Activated CD8-positive, alpha-beta memory T cell treated with anti-CD3 and anti-CD28 coated beads for 4 hours (primary cell): ENCODE measurements at places on chromosomes 1 and 21.

DNA sequence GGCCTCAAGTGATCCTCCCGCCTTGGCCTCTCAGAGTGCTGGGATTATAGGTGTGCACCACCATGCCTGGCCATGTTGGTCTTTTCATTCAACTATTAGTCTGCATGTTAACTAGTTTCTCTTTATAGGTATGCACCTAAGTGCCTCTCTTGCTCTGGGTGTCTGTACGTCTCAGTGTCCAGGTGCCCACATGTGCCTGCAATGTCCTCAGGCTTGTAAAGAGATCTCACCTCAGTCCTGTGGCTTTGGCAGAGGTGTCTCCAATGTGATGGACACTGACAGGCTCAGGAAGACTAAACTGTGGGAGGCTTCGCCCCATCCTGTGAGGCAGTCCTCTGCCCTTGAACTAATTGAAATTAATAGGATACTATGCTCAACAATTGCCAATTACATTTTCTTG is 526.3 kb downstream of the PTPRU start:
- DNase-seq = no peak

DNA sequence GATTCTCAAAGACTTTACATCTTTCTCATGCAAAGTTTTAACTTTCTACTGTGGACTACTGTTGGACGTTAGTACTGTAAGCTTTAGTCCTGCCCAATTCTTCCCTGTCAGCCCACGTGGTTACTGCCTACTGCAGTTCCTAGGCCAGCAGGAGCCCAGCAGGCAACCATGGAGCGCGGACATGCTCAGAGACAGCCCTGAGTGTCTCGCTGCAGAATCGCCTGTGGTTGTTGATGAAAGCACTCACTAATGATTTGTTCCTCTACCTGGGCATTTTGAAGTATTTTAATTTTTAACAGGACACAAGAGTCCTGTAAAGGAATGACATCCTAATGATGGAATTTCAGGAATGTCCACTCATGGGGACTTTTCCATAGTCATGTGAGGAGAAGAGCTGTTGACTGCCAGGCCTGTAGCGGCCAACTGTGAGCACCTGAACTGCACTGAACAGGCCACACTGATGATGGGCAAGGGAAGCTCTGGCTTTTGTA is 44.1 kb downstream of the PGBD5 start:
- DNase-seq = no peak

- DNase-seq = no peak
These were observed 167.0 kb downstream of the FAM78B start for GRCh38 chr1:165999826-166000225.

- DNase-seq = no peak
These were observed 224.0 kb upstream of the COA6 start for GRCh38 chr1:234149217-234149616.

DNA sequence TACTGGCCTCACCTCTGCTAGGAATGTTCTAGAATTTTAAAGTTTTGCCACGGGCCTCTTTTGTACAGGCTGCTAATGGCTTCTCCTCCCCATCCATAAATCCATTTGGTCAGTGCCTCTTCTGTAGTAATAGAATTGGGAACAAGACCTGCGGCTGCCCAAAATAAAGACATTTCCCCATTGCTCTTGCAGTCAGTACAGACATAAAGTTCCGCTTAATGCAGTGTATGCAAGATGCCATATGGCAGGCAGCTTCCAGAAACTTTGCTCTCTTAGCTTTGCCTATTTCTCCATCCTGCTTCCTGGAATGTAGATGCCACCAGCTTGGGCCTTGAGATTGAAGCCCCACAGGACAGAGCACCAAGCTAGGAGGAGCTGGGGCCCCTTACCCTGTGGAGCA is 3.7 kb upstream of the SLC2A5 start:
- DNase-seq = no peak

- no peak for DNase-seq
These were observed 149.2 kb downstream of the PPIAL4G start for GRCh38 chr1:148333875-148334338.

- DNase-seq = no peak
These were observed 383.9 kb downstream of the TGFB2 start for GRCh38 chr1:218728898-218729565.

DNA sequence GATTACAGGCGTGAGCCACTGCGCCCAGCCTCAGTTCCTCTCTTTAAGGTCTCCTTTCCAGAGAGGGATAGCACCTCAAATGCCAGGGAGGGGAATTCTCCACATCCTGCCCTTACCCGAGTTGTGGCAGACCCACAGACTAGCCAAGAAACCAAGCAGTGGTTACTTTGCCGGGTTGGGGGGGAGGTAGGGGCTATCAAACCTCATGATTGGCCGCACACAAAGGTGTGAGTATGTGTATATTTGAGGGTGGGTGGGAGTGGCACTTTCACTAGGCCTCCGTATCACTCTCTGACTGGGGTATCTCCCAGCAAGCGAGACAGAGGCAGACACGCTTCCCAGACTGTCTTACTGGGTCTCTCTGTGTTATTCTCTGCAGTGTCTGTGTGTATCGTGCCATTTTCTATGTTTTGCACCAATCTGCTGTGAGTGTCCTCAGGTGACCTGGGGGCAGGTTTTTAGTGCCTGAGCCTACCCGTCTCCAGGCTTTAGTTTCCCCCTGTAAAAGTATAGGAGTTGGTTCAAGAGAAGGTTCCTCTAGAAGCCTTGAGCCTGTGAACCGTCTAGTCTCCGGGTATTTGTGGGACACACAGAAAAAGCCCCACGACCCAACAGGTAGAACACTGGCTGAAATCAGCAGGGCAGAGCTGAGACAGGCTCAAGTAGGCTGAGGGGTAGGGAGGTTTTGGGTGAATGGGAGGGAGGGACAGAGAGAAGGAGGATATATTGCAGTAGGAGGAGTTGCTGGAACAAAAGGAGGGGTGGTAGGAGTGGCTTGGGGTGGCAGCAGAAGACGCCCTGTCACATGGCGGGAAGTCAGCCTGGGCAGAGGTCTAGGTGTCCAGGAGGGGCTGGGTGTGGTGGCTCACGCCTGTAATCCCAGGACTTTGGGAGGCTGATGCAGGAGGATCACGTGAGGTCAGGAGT is 10.3 kb downstream of the LMNA start:
- DNase-seq = no peak

GRCh38 chr1:103460511-103460910 is 65.0 kb upstream of the RNPC3 start:
- no peak for DNase-seq

- DNase-seq = no peak
These were observed 1.5 kb upstream of the CCDC27 start for GRCh38 chr1:3750741-3751140.

GRCh38 chr21:17987382-17988101 is 168.4 kb upstream of the C21orf91 start:
- DNase-seq = no peak

DNA sequence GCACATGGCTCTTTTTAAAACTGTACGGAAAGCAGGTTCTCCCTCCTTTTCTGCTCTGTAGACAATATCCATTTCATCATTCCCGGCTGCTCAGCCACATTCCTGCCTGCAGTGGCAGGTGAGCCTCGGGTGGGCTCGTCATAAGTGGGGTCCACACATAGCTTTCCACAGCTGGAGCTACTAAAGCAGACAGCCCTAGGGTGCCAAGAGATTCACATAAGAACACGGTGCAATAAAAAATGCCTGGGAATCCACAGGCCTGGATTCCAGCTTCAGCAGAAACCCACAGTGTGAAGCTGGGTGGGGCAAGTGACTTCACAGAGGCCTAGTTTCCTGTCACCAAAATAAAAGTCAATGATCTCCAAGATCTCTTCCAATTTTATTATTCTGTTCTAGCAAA is 96.4 kb downstream of the MIS18A start:
- no peak for DNase-seq

DNA sequence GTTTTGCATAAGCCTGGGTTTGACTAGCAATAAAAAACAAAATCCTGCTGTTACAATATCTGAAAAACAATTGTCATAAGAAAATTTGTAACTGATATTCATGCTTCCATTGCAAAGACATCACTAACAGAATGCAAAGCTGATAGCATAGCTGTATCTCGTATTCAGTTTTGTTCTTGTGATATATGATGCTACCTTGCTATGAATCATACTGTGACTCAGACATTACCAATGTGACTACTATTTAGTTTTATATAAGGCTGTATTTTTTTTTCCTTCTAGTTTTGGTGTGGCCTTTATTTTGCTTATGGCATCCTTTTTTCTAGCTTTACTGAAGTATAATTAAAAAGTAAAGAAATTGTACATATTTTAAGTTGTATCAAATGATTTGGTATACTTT is 1381.8 kb downstream of the MRPL39 start:
- DNase-seq = no peak

- DNase-seq = no peak
These were observed 71.7 kb downstream of the SH3GLB1 start for GRCh38 chr1:86776108-86776507.

DNA sequence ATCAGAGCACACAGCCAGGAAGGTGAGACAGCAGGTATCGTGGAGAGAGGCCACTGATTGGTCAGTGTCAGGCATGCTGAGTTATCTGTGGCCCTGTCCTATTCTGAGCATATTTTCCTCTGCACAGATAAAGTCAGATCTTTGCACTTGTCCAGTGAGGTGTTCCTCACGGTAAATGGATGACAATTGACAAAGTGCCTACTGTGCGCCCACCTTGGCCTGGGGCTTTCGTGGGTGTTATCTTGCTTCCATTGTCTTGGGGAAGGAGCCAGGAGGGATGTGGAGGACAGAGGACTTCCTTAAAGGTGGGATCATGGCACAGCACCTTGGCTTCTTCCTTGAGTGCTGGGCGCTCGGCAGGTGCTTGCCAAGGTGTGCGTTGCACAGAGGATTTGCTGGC is 46.0 kb upstream of the WNT4 start:
- no peak for DNase-seq

DNA sequence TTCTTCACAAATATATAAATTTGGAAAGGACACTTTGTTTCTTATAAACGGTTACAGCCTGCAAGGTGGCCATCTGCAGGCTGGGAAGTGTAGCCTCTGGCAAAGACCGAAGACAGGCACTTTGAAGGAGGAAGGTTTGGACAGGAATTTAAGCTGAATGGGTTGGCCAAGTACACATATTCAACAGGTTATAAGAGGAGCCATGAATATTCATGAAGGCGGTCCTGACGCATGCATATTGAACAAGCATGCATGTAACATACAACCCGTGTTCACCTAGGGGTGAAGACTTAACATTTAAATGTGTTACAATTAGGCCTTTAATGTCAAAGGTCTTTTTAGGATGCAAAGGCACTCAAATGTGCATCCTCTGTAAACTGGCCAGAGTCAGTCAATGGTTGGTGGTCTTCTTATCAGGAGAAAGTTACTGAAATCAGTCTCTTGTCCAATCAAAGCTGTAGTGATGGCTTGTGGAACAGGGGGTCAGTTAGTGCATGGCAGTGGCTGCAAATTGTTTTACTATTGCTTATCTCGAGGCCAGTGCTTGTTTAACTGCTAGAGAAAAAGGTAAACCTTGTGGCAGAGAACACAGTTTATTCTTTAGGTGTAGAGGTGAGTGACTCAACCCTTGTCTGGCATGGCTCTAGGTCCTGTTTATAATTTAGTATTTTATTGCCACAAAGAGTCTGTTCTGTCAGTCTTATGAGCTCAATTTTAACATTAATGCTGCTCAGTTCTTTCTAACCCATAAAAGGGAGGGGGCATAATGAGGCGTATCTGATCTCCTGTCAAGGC is 70.3 kb upstream of the F3 start:
- no peak for DNase-seq

GRCh38 chr1:154583773-154584172 is 16.2 kb downstream of the CHRNB2 start:
- DNase-seq = no peak

DNA sequence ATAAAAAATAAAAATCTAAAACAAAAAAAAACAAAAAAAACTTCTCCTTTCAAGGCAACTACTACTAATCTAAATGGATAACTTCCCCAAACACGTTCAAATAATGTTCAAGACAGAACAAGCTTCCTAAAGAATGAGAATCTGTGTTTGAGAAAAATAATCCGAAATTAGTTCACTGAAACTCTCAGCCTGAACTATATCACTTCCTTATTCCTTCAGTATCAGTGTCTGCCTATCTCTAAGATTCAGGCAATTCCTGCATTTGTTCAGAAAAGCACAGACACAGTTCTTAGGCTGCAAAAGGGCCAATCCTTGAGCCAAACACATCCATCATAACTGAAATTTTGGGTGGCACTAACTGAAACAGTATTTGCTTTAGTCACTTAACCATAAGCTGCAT is 22.4 kb downstream of the DSTYK start:
- no peak for DNase-seq
